ENCODE measurements at places on chromosomes 13 and 19. TPM values are rescaled to one million over a fixed set of nuclear protein-coding genes. Genes with fewer than 3 reads are reported as not detected.

- H3K4me3 ChIP-seq = peak overlapping the region; percentile 74
- H3K4me1 ChIP-seq = peaks cover 8% of the 10 kb centered on the region
- no peaks in the 10 kb centered on the region for H3K27me3 ChIP-seq
- H3K36me3 ChIP-seq = no peaks in the 10 kb centered on the region
These were observed 1.5 kb downstream of the SMAD9 start for GRCh38 chr13:36918246-36919131.

GRCh38 chr13:73602295-73602694 is 531.9 kb downstream of the KLF12 start:
- DNase-seq = no peak
- H3K36me3 ChIP-seq = no peaks in the 10 kb centered on the region
- no peak overlapping the region for H3K27ac ChIP-seq
- H3K27me3 ChIP-seq = no peaks in the 10 kb centered on the region
- H3K4me1 ChIP-seq = peaks cover 6% of the 10 kb centered on the region
- no peak overlapping the region for H3K4me3 ChIP-seq

DNA sequence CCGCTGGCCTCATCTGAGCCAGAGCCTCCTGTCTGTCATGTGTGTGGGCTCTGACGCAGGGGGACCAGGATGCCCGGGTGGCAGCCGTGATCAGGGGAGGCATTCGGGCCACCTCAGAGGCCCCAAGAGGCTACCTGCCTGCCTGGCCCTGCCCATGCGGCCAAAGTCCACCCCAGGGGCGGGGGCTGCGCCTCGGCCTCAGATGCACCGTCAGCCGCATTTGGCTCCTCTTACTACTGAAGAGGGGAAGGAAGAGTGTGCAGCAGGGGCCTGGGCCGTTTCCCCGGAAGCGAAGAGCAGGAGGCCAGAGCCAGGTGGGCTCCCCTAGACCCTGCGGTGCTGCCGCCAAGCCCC is 34.0 kb downstream of the C13orf46 start:
- DNase-seq = no peak
- H3K4me1 ChIP-seq = peaks cover 10% of the 10 kb centered on the region
- H3K36me3 ChIP-seq = no peaks in the 10 kb centered on the region
- H3K4me3 ChIP-seq = no peak overlapping the region
- H3K27me3 ChIP-seq = peaks cover 8% of the 10 kb centered on the region

FBN3 gene
- 0.17 TPM for total RNA-seq

DNA sequence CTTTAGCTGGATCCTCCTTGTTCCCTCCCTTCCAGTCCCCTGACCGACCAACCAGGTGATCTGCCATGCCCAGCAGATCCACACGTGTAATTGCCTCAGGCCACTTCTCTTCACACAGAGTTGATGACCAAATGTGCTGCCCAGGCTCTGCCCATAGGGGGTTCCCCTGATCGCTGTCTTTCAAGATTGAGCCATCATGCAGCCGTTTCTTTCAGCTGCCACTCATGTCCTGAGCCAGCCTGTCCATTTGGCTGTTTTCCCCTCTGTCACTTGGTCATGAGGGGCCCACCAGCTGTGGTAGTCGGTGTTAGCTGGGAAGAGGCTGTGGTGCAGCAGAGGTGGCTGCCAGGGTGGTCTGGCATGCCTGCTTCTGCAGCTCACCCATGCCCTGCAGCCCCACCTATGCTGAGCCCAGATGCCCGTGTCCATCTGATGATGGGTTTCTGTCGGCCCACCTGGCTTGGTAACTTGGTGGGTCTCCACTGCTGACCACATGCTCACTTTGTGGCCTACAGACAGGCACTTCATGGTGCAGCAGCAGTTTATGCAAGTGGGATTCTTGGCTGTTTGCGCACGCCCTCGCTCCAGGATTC is 35.6 kb upstream of the GPR183 start:
- no peaks in the 10 kb centered on the region for H3K4me1 ChIP-seq
- peaks cover 60% of the 10 kb centered on the region for H3K36me3 ChIP-seq
- no peak for DNase-seq
- H3K4me3 ChIP-seq = no peak overlapping the region
- H3K27ac ChIP-seq = no peak overlapping the region
- no peaks in the 10 kb centered on the region for H3K27me3 ChIP-seq

- no peak overlapping the region for H3K27ac ChIP-seq
- H3K27me3 ChIP-seq = peaks cover 25% of the 10 kb centered on the region
- H3K36me3 ChIP-seq = no peaks in the 10 kb centered on the region
These were observed 165.6 kb downstream of the USP12 start for GRCh38 chr13:27005976-27006518.

DNA sequence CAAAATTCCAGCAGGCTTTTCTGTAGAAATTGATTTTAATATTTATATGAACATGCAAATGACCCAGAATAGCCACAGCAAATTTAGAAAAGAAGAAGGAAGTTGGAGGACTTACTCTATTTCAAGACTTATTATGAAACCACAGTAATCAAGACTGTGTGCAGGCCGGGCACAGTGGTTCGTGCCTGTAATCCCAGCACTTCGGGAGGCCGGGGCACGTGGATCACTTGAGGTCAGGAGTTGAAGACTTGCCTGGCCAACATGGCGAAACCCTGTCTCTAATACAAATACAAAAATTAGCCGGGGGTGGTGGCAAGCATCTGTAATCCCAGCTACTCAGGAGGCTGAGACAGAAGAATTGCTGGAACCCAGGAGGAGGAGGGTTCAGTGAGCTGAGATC is 6.0 kb upstream of the FFAR2 start:
- no peak overlapping the region for H3K4me3 ChIP-seq
- no peaks in the 10 kb centered on the region for H3K27me3 ChIP-seq
- H3K4me1 ChIP-seq = peaks cover 8% of the 10 kb centered on the region
- H3K36me3 ChIP-seq = no peaks in the 10 kb centered on the region
- no peak for DNase-seq
- H3K27ac ChIP-seq = no peak overlapping the region

DNA sequence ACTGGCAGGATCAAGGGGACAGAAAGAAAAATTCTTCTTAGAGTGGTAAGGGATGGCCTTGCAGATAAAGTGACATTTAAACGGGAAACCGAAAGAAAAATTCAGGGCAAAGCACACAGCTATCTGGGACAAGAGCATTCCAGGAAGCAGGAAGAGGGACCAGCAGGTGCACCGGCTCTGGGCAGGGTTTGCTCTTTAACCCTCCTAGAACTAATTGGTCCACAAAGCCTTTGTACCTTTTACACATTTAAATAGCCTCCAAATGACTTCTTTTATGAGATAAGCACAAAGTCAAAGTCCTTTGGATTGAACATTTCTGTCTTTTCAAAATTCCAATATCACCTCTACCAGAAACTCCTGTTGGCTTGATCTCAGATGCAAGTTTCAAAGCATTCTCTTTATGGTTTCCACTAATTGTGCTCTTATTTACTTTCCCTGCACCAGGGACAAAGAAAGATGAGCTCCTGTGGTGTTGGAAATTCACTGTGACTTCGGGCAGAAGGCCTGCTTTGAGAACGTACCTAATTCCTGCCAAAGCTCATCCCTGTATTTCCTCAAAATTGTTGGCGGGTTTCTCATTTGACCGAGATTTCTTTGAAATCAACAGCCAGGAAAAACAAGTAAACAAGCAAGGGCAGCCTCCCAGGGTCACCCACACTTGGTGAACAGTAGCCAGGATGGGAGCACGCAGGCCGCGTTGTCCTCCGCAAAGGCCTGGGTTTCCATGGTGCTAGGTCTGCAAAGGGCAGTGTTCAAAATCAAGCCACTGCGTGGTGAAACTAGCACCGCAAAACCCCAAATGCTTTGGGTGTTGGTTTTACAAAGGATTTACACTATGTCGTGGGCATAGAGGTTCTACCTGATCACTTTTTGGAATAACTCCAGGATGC is 98.6 kb downstream of the IRS2 start:
- H3K4me3 ChIP-seq = no peak overlapping the region
- peaks cover 11% of the 10 kb centered on the region for H3K4me1 ChIP-seq
- no peak for DNase-seq
- H3K27me3 ChIP-seq = peaks cover 9% of the 10 kb centered on the region
- H3K27ac ChIP-seq = no peak overlapping the region
- no peaks in the 10 kb centered on the region for H3K36me3 ChIP-seq

All from suprapubic skin (tissue), 4 donors.